NCI-H1930 (cell line): ENCODE measurements at places on chromosomes 3 and 15.

DNA sequence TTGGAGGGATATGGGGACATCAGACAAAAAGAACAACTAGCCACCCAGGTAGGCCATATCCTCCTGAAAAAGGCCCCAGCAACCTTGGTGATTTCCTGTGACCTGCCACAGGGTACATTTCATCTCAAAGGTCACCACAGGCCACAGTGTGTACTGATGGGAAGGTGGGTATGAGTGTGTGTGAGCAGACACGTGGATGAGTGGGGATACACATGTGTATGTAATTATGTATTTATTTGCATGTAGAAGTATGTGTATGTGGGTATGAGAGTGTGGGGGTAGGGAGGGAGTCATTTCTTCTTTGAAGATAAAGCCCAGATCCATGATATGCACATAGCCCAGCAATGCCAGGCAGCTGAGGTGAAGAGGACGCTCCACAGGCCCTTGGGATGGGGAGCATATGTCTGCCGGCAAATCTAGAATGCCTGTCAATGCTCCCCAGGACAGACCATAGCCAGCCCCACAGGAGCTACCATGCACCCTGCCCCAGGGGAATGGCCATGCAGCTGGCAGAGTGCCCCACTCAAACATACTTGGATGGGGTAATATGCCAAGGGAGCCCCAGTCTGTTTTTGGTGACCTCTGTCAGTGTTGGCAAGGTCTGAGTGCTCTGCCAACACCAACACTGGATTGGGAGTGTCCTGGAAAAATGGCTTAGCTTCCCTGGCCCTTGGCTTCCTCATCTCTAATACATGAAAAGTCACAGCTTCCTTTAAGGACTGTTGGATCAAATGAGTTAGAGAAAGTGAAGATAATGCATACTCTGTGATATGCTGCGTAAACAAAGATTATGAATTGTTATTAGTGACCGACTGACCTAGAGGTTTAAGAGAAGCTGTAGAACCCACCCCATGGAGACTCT lies 42.4 kb downstream of the RAB6B start:
- DNase-seq = no peak

- no peak for DNase-seq
Measured at GRCh38 chr3:41000471-41000870, 198.8 kb upstream of the CTNNB1 start.

- no peak for DNase-seq
Measured at GRCh38 chr15:69997161-69997485, 100.6 kb downstream of the TLE3 start.

- DNase-seq = no peak
Measured at GRCh38 chr3:46987743-46988401, 8.4 kb downstream of the NBEAL2 start.

DNA sequence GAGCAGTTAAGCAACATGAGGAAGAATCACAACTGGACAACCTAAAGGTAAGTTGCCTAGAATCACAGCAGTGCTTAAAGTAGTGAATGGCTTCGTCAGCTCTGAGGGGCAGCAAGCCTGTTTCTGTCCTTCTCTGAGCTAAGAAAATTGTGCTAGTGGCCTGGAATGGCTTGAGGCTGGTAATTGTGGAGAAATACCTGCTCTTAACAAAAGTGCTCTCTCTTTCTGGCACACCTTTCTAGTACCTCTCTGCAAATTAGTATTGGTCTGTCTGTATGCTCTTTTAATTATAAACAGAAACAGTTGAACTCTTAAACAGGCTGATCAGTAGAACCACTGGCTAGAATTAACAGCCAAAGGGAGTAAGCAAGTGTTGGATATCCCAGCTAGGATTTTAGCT lies 11.6 kb downstream of the SNX1 start:
- DNase-seq = no peak

GRCh38 chr3:87318617-87319021 lies 42.2 kb upstream of the POU1F1 start:
- no peak for DNase-seq

DNA sequence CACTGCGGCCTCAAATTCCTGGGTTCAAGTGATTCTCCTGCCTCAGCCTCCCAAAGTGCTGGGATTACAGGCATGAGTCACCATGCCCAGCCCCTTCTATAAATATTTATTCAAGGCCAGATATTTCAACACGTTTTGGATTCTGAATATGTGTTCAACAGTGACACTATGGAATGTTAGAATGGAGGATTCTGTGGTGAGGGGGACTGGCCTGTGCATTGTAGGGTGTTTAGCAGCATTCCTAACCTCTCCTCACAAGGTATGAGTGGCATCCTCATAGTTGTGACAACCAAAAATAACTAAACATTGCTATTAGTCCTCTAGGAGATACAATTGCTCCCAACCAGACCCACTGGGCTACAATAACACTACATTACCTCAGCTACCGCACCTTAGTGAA lies 104.0 kb upstream of the ATP10A start:
- DNase-seq = no peak

- no peak for DNase-seq
Measured at GRCh38 chr3:158509891-158510290, 61.1 kb upstream of the MLF1 start.

- DNase-seq = no peak
Measured at GRCh38 chr3:27253831-27254230, 115.4 kb downstream of the NEK10 start.

DNA sequence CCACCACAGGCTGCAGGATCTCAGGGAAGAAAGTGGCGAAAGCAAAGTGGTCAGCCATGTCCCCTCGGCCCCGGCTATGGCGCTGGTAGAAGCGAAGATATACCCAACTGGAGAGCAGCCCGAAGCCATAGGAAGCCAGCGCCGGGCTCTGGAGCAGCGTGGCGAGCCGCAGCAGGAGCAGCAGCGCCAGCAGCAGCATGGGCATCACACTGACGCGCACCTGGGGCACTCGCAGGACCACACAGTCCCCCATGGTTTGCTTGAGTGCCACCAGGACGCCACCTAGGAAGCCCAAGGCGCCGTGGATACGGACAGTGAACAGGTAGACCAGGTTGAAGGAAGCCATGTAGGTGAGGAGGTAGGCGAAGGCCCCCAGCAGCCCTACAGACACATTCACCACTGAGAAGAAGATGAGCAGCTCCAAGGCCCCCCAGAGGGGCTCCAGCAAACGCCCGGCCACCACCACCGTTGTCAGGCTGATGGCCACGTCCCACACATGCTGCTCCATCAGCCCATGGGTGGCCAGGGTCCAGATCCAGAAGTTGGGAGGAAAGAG lies 888 bp downstream of the TMEM115 start:
- DNase-seq = no peak

DNA sequence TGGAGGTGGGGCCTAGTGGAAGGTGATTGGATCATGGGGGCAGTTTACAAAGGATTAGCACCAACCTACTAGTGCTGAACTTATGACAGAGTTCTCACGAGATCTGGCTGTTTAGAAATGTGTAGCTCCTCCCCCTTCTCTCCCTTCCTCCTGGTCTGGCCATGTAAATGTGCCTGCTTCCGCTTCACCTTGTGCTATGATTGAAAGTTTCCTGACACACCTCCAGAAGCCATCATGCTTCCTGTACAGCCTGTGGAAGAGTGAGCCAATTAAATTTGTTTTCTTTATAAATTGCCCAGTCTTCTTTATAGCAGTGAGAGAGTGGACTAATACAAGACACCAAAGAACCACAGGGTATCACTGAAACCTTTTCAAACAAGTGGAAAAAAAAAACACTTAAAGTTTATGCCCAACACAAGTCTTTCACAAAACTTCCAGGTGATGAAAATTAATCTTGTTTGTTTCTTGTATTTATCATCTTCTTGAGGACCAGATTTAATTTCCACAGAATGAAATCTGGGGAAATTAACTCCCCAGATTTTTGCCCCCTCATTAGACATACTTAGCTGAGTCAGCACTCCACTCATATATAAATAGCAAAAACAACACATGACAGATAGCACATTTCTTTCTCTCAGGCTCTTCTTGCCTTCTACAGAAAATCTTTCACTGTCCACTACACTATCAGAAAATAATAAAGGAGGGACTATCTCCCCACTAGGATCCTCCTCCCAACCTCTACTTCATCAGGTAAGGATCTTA lies 847.2 kb downstream of the TUSC7 start:
- DNase-seq = no peak
